ENCODE measurements at places on chromosomes 4 and X.
A peak's percentile ranks its signal among the peaks of the same experiment; 100 is the strongest.

- ATAC-seq = no peak
Observed at GRCh38 chr4:173866322-173867026, 336.4 kb upstream of the HAND2 start.

DNA sequence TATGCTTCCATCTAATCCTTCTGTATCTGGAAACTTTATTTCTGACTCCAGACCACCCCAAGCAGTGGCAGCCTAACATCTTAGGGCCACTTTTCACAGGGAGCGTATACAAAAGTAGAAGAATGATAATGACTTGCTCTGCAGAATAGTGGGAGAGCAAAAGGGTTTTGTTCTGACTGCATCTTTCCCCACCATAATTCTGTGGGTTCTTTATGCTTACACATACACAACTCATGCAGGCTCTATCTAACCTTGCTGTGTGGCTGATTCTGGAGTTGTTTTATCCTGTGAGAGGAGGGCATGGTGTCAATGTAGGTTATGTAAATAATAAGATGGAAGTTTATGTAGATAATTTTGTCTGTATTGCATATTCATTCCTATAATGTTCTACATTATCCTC, 42.4 kb upstream of the NDNF start:
- ATAC-seq = no peak

- ATAC-seq = peak; percentile 95
Observed at GRCh38 chrX:136711147-136711546, 63.2 kb downstream of the CD40LG start.

GRCh38 chr4:37802068-37802666, 24.3 kb upstream of the PGM2 start:
- ATAC-seq = peak; percentile 99

GRCh38 chrX:85905851-85906250, 141.5 kb downstream of the CHM start:
- ATAC-seq = no peak

DNA sequence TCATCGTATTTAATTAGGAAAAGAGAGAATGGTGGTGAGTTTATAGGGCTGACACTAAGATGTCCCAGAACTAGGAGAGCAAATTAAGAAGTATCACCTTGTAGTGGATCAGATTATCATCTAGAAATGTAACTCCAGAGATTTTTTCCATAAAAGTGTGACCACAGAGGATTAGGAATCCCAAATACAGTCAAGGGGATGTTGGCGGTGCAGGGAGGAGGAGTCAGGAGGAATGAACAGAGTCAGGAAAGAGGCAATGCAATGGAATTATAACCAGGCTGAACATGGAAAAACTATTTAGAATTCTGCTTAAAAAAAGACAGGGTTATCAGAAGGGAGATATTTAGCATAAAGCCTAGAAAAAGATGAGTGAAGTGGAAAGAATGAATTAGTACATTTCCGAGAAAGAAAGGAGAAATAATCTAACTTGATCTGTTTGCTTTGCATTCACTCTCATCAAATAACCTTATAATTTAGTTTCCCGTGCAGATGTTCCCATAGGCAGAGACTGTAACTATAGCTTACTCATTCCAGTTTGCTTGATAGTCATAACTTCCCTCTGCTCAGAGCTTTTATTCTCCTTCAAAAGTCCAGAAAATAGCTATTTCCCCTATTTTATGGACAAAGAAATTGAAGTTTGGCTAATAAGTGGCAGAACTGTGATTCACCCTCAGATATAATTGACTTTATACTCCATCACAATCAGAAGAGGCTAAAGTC, 56.4 kb downstream of the SCFD2 start:
- ATAC-seq = peak; percentile 54

DNA sequence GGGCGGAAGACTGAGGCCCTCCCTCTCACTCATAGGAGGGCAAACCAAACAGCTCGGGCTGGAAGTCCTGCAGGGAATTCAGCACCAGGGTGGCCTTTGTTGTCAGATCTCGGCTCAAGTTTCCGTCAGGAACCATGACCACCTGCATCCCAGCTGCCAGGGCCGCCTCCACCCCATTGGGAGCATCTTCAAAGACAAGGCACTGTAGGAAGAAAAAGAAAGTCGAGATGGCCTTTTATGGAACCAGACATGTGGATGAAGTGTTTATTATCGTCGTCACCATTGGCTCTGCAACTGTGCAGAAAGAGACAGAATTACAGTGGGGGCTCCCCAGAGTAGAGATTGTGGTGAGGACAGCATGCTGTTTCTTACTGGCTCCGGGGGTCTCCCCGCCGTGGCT, 97.2 kb upstream of the STS start:
- no peak for ATAC-seq

- peak; percentile 44 for ATAC-seq
Observed at GRCh38 chrX:24055043-24055356, 244 bp downstream of the EIF2S3 start.

All from SK-N-SH treated with all-trans-retinoic acid at 6 μM for 48 hours (cell line).